ENCODE measurements at places on chromosomes 12 and 14. TPM values are rescaled to one million over a fixed set of nuclear protein-coding genes. Genes with fewer than 3 reads are reported as not detected.

IL22 gene
- total RNA-seq = not detected

NKX2-1 gene
- not detected for total RNA-seq

CLEC4C gene
- not detected for total RNA-seq

BAZ2A gene
- total RNA-seq = 84.5 TPM

SLC6A13 gene
- 0.54 TPM for total RNA-seq

IGF1 gene
- 37.9 TPM for total RNA-seq

DYRK4 gene
- 38.2 TPM for total RNA-seq

TAS2R7 gene
- total RNA-seq = not detected

SYCP3 gene
- not detected for total RNA-seq

FOXG1 gene
- not detected for total RNA-seq

ITFG2 gene
- total RNA-seq = 38.4 TPM

NRXN3 gene
- 5.6 TPM for total RNA-seq

HPD gene
- 1.2 TPM for total RNA-seq

CYP46A1 gene
- total RNA-seq = 0.68 TPM

USP44 gene
- 2.5 TPM for total RNA-seq

KERA gene
- not detected for total RNA-seq

AHNAK2 gene
- total RNA-seq = 22.6 TPM
